Activated T-cell treated with anti-CD3 and anti-CD28 coated beads for 48 hours (primary cell): ENCODE measurements at places on chromosomes 6 and 20.

DNA sequence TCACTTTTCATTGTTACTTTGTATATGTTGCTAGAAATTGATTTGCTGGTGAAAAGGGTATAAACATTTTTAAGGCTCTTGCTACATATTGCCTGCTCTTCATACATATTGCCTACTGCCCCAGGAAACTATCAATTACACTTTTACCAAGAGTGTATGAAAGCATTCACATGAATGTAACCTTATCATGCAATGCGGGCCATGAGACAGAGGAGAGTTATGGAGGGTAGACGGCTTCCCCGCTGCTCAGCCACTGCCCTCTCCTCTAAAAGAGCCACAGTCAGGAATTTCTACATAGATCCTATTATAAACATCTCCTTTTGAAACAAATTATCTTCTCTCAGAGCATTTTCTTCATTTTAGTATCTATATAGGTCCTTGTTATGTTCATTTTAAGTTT, 264.4 kb downstream of the ESR1 start:
- DNase-seq, result no peak

DNA sequence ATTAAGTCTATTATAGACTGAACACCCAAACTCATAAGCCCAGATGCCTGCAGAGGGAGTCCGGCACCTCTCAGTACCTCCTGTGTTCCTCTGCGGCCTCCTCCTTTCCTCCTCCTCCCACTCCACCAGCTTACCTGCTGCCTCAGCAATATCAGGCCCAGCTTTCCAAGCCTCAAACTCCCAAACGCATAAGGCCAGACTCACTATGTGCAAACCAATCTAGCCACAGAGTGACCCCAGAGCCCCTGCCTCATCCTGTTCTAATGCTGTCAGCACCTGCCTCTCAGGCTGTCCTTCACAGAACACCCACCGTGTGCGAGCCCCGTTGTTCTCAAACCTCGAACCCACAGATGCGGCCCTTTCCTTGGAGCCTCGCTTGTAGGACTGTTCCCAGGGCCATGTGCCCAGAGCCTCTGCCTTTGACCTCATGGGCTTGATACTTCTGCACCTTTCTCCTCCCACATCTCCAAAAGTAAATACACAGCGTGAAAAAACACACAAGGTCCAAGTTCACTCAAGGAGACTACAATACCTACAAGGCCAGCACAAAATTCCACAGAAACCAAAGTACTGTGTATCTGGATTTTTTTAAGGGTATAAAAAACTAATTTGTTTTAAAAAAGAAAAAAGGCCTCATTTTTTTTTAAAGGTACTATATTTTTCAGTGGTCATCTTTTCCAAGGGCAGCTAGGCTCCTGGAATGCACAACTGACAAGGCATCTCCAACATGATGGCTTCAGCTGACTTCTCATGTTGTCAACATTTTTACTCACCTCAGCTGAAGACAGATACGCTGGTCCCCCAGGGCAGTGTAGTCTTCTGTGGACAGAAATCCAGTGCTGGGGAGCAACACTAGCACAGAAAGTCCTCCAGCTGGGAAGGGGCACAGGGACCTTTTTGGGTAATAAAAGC, 52.3 kb downstream of the ABHD12 start:
- DNase-seq, result no peak

DNA sequence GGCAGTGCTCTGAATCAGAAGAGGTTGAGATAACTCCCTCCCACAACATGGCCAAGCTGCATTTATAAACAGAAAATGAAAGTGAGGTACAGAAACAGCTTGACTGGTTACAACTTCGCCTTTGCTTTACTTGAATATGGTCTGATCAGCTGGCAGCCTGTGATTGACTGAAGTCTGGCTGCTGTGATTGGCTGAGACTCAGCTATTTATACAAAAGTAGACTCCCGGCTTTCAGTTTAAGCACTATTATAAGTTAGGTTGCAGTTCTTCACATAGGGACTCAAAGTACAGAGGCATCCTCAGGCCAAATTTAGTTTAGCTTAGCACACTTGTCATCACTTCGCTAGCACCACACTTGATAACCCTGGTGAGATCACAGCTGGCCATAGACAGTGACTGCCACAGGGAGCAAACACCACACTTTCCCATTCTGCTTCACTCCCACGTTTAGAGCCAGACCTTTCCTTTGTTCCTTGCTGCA, 362.6 kb downstream of the EPM2A start:
- DNase-seq, result no peak

- no peak for DNase-seq
Measured at GRCh38 chr6:33737267-33738026, 9.3 kb downstream of the IP6K3 start.

GRCh38 chr6:53635322-53635721, 30.2 kb downstream of the KLHL31 start:
- DNase-seq, result no peak

GRCh38 chr6:43878823-43879495, 108.9 kb downstream of the VEGFA start:
- no peak for DNase-seq

GRCh38 chr6:158058171-158058651, 76.5 kb downstream of the SYNJ2 start:
- DNase-seq, result no peak

GRCh38 chr20:53903652-53903987, 166.8 kb downstream of the BCAS1 start:
- DNase-seq, result no peak

- no peak for DNase-seq
Measured at GRCh38 chr20:33789109-33789857, 21.9 kb upstream of the CHMP4B start.

DNA sequence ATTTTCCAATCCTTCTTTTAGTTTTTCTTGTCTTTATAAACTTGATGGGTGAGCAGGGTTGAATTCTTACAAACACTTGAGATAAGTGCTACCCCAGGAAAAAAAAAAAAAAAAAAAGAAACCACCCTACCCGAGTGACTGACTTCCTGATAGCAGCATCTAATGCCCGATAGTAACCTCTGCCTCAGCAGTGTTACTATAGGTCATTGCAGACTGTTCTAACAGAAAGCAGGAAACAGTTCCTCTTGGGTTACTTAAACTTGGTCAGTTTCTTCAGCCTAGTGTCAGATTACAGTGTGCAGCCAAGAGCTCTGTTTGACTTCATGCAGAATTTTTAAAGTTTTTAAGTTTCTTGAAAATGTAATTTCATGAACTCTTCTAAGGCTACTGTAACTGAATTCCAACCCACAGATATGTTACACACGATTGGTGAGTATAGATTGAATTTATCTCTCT, 2.1 kb downstream of the MYLIP start:
- DNase-seq, result no peak

DNA sequence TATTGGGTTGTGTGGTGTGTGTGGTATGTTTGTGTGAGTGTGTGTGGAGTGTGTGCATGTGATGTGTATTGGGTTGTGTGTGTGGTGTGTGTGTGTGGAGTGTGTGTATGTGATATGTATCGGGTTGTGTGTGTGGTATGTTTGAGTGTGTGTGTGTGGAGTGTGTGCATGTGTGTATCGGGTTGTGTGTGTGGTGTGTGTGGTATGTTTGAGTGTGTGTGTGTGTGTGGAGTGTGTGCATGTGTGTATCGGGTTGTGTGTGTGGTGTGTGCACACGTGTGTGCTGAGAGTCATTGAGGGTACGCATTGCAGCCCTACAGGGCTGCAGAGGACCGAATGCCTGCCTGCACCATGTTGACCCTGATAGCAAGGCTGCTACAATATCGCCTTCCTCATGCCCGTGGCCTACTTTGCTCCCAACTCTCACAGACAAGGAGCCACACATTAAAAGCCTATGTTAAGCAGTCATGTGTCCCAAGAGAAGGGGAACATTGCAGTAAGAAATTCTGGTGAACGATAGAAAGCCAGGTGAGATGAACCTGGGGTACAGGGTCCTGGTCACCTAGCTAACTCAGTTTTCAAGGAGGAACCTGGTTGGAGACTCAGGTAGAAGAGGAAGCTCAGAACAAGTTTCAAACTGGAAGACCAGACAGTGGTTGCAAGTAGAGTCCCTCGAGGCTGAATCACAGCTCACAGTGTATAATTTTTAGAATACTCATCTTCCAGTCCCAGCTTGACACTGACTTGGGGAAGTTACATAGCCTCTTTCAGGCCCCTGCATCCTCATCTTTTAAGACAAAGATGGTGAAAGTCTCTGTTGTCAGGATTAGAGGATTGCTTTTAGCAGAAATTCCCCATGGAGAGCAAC, 45.7 kb upstream of the TMEM170B start:
- no peak for DNase-seq

- DNase-seq, result no peak
Measured at GRCh38 chr6:113047932-113048331, 700.8 kb downstream of the RFPL4B start.
